Transverse colon (tissue), 4 donors: ENCODE measurements at places on chromosomes 4 and X. TPM values are rescaled to one million over a fixed set of nuclear protein-coding genes. Genes with fewer than 3 reads are reported as not detected.

Gene NHS
- 1.2 TPM for total RNA-seq

GRCh38 chrX:129781134-129781672, 1.5 kb downstream of the SASH3 start:
- no peaks in the 10 kb centered on the region for H3K36me3 ChIP-seq
- H3K27me3 ChIP-seq = no peaks in the 10 kb centered on the region
- H3K4me3 ChIP-seq = peak overlapping the region; percentile 6
- peak overlapping the region; percentile 53 for H3K27ac ChIP-seq
- H3K4me1 ChIP-seq = no peaks in the 10 kb centered on the region

Gene COX7B2
- total RNA-seq = not detected

DNA sequence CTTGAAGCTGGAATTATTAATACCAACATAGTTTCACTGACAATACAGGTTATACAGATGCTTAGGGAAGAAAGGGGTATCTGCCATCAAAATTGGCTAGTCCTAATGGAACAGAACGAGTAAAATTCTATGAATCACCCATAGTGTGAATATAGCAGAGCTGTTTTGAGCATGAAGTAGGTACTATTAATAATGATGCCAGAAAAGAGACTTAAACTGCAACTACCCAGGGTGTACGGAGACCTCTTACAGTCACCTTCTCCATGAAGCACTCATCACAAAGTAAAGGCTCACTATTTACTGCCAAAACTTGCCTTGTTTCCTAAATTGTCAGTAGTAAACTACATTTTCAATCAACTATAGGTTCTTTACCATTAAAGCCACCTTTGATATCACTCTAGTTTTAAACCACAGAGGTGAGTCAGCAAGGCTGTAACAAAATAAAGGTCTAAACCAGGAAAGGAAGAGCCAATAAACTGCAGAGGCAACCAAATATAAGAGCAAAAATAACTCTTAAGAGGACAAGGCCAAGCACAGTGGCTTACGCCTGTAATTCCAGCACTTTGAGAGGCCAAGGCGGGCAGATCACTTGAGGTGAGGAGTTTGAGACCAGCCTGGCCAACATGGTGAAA, 114.4 kb downstream of the FRYL start:
- no peaks in the 10 kb centered on the region for H3K36me3 ChIP-seq
- no peak for DNase-seq
- no peak overlapping the region for H3K4me3 ChIP-seq
- H3K4me1 ChIP-seq = peaks cover 82% of the 10 kb centered on the region
- no peaks in the 10 kb centered on the region for H3K27me3 ChIP-seq

DNA sequence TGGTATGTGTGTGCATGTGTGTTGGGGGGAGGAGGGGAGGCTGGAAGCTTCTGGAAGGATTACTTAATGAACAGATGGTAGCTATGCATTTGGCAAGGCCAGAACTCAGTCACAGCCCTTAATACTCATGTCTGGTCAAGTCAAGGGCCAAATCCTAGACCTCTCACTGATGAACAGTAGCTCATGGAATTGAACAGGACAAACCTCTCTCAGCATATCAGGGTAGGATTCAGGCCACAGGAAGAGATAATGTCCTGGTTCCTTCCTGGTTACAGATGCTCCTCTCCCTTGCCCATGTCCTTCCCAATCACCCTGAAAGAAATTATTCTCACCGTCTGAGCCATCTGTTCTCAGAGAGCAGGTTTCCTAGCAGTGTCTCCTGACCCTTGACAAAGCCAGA, 165.7 kb downstream of the SOWAHB start:
- H3K4me1 ChIP-seq = peaks cover 7% of the 10 kb centered on the region
- no peaks in the 10 kb centered on the region for H3K27me3 ChIP-seq
- no peaks in the 10 kb centered on the region for H3K36me3 ChIP-seq
- H3K4me3 ChIP-seq = no peak overlapping the region
- no peak for DNase-seq

DNA sequence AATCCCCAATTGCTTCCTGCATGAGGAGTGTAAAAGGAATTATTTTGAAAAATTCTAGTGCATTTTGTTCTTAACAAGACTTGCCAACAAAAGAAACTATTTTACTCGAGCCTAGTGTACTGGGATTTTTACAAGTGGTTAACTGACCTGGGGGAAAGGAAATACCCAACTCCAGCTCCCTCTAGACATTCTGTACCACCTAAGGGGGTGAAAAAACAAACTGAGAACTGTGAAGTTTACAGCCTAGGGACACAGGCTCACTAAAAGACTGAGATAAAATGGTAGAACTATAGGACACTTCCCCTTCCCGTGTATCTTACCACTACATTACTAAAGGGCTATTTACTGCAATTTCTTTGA, 2.6 kb upstream of the ADH5 start:
- peak overlapping the region; percentile 90 for H3K27ac ChIP-seq
- DNase-seq = no peak
- no peaks in the 10 kb centered on the region for H3K27me3 ChIP-seq
- no peaks in the 10 kb centered on the region for H3K4me1 ChIP-seq

Gene TENT5D
- total RNA-seq = not detected

Gene GPR78
- not detected for total RNA-seq

- peaks cover 4% of the 10 kb centered on the region for H3K4me1 ChIP-seq
- H3K36me3 ChIP-seq = no peaks in the 10 kb centered on the region
- H3K27ac ChIP-seq = no peak overlapping the region
- no peak for DNase-seq
These were observed 1.9 kb upstream of the VEGFC start for GRCh38 chr4:176794651-176795050.

DNA sequence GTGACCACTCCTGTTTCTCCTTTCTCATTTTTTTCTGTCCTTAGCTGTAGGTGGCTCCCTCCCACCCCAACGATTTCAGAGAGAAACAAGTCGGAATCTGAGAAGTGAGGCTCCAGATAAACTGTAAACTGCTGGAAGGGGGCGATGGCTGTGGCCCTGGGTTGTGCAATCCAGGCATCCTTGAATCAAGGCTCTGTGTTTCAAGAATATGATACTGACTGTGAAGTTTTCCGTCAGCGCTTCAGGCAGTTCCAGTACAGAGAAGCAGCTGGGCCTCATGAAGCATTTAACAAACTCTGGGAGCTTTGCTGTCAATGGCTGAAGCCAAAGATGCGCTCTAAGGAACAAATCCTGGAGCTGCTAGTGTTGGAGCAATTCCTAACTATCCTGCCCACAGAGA, 37.7 kb downstream of the ETDC start:
- H3K4me1 ChIP-seq = no peaks in the 10 kb centered on the region
- H3K4me3 ChIP-seq = no peak overlapping the region
- no peaks in the 10 kb centered on the region for H3K27me3 ChIP-seq
- no peak for DNase-seq
- no peaks in the 10 kb centered on the region for H3K36me3 ChIP-seq
- H3K27ac ChIP-seq = no peak overlapping the region

DNA sequence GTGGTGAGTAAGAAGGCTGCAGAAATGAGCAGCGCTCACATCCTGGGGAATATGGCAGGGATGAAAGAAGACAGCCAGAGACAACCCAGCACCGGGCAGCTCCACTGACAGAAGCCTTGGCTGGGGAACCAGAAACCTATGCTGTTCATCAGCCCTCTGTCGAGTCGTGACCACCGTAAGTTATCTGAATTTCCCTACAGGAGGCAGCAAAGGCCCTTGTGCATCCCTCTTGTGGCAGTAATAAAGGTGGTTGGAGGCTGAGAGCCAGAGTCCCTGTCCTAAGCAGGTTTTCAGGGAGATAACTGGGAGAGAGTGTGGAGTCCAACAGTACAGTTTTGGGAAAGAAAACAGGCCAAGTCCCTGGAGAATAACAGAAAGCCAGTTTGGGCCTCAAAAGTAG, 194.0 kb upstream of the BOD1L1 start:
- no peaks in the 10 kb centered on the region for H3K4me1 ChIP-seq
- no peak overlapping the region for H3K27ac ChIP-seq
- no peak overlapping the region for H3K4me3 ChIP-seq
- H3K36me3 ChIP-seq = no peaks in the 10 kb centered on the region
- no peak for DNase-seq

Gene SPATA4
- total RNA-seq = not detected

DNA sequence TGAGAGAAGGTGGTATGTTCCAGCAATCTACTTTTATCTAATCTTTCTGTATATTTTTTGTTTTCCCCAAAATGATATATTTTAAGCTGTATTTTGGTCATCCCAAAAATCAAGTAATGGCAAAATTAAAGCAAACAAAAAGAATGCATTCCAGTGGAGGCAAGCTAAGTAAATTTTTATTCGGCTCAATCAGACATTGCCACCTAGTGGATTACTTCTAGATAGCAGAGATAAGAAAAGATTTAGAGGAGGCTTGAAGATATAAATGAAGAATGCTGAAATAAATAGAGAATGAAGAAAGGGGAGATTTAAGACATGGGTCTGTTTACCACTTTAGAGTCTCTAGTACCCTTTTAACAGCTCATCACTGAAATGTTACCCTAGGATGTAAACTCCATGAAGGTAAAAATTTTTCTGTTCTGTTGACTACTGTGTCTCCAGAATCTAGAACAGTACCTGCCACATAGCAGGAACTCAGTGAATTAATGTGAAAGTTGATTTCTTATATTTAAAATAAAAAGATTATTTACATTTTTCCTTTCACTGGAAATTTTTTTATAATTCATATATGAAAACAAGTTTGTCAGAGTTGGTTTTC, 110.9 kb upstream of the ANK2 start:
- H3K4me1 ChIP-seq = no peaks in the 10 kb centered on the region
- no peak overlapping the region for H3K27ac ChIP-seq
- no peaks in the 10 kb centered on the region for H3K27me3 ChIP-seq
- no peaks in the 10 kb centered on the region for H3K36me3 ChIP-seq
- DNase-seq = no peak
- H3K4me3 ChIP-seq = no peak overlapping the region

Gene PRKG2
- total RNA-seq = 8.2 TPM

Gene EFNB1
- 61.3 TPM for total RNA-seq

DNA sequence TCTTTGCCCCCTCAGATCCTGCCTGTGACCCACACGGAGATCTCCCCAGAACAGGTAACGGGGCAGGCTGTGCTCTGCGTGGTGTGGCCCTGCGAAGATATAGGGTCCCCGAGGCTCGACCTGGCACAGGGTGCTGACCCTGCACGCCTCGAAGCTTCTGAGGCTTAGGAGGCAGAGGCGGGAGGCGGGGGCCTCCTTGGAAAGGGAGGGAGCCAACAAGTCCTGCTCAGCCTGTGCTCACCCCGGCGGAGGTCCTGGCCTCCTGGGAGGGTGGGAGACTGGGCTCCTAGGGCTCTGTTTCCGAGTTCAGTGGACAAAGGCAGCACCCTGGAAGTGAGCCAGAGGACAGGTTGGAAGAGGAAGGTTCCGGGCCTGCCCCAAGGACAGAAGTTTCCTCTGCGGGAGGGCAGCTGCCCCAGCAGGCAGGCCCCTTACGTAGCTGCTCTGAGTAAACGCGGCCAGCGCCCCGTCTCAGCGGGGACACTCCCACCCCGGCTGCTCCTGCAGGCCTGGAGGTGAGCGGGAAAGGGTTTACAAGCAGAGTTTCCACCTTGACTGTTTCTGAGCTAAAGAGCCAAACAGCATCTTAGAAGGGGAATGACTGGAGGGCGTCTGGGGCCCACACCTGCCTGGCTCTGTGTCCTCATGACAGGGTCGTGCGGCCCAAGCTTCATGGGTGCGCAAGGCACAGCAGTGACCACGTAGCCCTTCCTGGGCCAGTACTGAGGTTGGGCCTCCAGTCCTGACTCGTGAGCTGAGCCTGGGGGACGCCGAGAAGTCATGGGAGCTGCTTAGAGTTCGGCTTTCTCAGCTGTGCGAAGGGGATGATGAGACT, 16.1 kb downstream of the TMEM175 start:
- no peak for DNase-seq
- no peaks in the 10 kb centered on the region for H3K36me3 ChIP-seq
- no peak overlapping the region for H3K4me3 ChIP-seq
